T-cell (primary cell): ENCODE measurements at places on chromosomes 3 and 15.

- no peak for DNase-seq
Measured at GRCh38 chr3:117393119-117393518, 683.5 kb downstream of the TUSC7 start.

- DNase-seq, result no peak
Measured at GRCh38 chr3:175358935-175359334, 499.8 kb downstream of the NAALADL2 start.

GRCh38 chr15:33113666-33114373, 80.7 kb downstream of the FMN1 start:
- no peak for DNase-seq

GRCh38 chr15:94069844-94070243, 161.5 kb upstream of the MCTP2 start:
- no peak for DNase-seq

DNA sequence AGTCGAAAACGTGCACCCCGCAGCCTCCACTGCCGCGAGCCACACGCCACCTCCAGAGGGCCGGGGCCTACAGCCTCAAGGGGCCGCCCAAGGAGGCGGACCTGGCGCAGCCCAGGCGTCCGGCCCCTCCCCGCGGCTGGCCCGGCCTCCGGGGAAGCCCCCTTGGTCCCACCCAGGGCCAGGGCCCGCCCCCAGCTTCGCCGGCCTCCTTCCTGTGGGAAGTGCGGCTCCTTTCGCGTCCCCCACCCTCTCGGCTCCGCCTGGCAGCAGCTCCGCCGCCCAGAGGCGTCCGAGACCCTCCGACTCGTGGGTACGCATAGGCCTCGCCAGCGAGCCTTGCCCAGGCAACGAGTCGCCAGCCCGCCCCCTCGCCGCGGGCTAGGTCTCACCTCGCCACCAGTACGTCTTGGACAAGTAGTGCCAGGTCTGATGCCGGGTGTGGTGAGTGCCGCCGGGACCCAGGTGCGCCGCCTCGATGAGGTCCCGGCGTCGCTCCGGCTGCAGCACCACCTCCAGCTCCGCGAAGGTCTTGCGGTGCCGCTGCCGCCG, 642 bp downstream of the ZBTB11 start:
- DNase-seq, result peak; percentile 92

GRCh38 chr15:57599296-57599810, 7.6 kb downstream of the MYZAP start:
- DNase-seq, result no peak
